ENCODE measurements at places on chromosomes 16 and 17. TPM values are rescaled to one million over a fixed set of nuclear protein-coding genes. Genes with fewer than 3 reads are reported as not detected.

Gene RPH3AL
- 0.64 TPM for total RNA-seq

Gene CA5A
- not detected for total RNA-seq

DNA sequence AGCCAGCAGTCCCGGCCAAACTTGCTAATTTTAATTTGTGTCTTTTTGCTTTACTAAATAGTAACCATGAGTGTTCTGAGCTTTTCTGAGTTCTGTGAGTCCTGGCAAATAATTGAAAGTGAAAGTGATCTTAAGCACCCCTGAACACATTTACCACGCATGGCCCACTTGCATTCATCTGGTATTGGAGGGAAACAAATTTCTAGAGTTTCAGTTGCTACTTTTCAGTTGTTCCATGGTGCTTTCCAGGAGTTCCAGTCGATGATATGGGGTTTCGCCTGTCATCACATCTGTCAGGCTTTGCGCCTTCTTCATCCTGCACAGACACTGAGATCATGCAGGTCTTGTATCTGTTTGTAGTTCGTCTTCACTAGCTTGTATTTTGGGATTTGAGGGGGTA lies 44.1 kb downstream of the CRLF3 start:
- H3K36me3 ChIP-seq: peaks cover 33% of the 10 kb centered on the region
- H3K27me3 ChIP-seq: no peaks in the 10 kb centered on the region
- peaks cover 25% of the 10 kb centered on the region for H3K4me1 ChIP-seq

Gene ITGA3
- total RNA-seq: 5.1 TPM

DNA sequence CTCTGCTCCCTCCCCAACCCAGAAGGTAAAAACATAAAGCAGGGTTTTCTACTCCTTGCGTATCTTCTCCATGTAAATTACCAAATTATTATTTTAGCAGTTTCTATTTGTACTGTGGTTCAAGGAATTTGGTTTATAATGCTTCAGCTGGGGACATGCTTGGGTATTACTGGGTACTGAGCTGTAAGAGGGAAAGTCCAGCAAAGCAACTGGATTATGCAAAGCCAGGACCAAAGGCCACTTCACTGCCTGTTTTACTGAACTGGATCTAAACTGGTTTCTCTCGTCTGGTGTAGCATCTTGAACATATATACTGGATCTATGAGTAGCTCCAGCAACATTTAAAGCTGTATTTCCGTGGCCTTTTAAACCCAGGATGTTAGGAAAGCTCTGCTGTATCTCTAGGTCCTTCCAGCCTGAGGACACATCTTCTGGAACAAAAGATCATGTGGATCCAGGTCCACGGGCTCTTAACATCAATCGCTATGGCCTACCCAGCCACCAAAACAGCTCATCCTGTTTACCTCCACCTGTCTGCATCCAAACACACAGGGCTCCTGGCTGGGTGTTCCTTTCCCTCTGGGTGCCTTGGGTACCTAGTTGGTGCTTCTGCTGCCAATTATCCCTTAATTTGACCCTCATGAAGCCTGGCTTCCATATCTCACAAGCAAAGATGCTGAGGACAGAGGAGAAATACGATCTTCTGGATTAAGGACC lies 7.2 kb downstream of the PMP22 start:
- H3K27ac ChIP-seq: no peak overlapping the region
- no peaks in the 10 kb centered on the region for H3K36me3 ChIP-seq
- DNase-seq: no peak
- peaks cover 16% of the 10 kb centered on the region for H3K4me1 ChIP-seq
- H3K27me3 ChIP-seq: peaks cover 92% of the 10 kb centered on the region
- no peak overlapping the region for H3K4me3 ChIP-seq

- peaks cover 8% of the 10 kb centered on the region for H3K36me3 ChIP-seq
- H3K27me3 ChIP-seq: peaks cover 3% of the 10 kb centered on the region
- no peak overlapping the region for H3K4me3 ChIP-seq
- H3K4me1 ChIP-seq: peaks cover 5% of the 10 kb centered on the region
Measured at GRCh38 chr16:11211977-11212797, 43.8 kb downstream of the SOCS1 start.

GRCh38 chr16:79286646-79287423 lies 313.7 kb downstream of the MAF start:
- DNase-seq: no peak
- peaks cover 66% of the 10 kb centered on the region for H3K27me3 ChIP-seq
- no peak overlapping the region for H3K27ac ChIP-seq
- H3K4me1 ChIP-seq: peaks cover 32% of the 10 kb centered on the region
- H3K4me3 ChIP-seq: no peak overlapping the region

GRCh38 chr17:20121359-20122253 lies 112.4 kb downstream of the SPECC1 start:
- H3K27ac ChIP-seq: no peak overlapping the region
- no peak overlapping the region for H3K4me3 ChIP-seq
- H3K4me1 ChIP-seq: no peaks in the 10 kb centered on the region

DNA sequence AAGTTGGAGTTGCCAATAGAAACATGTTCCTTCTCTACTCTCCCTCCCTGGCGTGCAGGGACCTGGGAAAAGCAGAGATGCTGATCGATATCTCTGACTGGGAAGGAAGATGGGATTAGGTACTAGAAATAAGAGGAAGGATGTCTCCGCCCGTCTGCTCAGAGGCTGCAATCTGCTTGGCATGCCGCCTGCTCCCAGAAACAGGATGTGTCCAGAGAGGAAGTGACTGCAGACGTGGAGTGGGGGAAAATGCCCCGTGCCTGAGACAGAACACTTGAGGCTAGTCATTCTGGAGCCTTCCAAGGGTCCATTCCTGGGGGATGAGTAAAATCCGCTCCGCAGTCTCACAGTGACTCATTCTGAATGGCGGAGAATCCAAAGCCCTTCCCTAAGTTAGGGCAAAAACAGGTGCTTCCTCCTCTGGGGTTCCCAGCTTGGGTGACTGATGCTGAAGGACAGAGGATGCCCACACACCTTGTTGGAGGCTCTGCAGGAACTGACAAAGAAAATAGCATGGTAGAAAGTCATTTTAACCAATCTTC lies 45.0 kb upstream of the SMURF2 start:
- peaks cover 33% of the 10 kb centered on the region for H3K4me1 ChIP-seq
- no peak for DNase-seq
- no peaks in the 10 kb centered on the region for H3K36me3 ChIP-seq
- no peaks in the 10 kb centered on the region for H3K27me3 ChIP-seq
- no peak overlapping the region for H3K27ac ChIP-seq
- H3K4me3 ChIP-seq: no peak overlapping the region

DNA sequence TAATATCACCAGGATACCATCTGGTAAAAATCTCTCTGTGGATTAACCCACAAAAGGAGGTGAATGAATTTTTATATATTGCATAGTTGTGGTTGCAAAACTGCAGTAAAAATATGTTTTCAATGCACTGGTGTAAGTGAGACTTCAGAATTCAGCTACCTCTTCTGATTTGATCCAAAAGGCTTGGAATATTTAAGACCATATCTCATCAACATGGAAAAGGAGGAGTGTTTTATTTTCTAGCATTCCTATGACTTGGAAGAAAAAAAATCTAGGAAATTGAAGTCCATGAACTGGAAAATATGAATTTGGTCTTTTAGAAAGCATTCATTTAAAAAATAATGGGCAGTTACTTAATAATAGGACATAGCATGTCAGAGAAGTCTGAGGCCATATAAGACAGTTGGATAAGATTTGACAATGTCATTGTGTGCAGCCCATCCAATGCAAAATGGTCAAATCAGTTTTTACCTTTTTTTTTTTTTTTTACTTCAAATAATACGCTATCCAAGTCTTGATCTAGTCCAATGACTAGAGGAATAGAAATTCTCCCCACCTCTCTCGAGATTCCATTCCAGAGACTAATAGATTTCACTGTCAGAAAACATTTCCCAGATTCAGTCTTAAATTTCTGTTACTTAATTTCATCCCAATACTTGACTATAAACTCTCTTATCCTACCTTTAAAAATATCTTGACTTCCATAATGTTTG lies 364.9 kb upstream of the PMFBP1 start:
- H3K4me3 ChIP-seq: no peak overlapping the region
- H3K4me1 ChIP-seq: no peaks in the 10 kb centered on the region
- H3K27me3 ChIP-seq: no peaks in the 10 kb centered on the region
- DNase-seq: no peak
- no peak overlapping the region for H3K27ac ChIP-seq

GRCh38 chr17:10771148-10771547 lies 32.8 kb downstream of the TMEM238L start:
- no peak for DNase-seq
- H3K36me3 ChIP-seq: peaks cover 14% of the 10 kb centered on the region
- no peaks in the 10 kb centered on the region for H3K4me1 ChIP-seq
- H3K27ac ChIP-seq: no peak overlapping the region
- no peaks in the 10 kb centered on the region for H3K27me3 ChIP-seq
- no peak overlapping the region for H3K4me3 ChIP-seq

- H3K4me3 ChIP-seq: no peak overlapping the region
- H3K27me3 ChIP-seq: no peaks in the 10 kb centered on the region
- no peak overlapping the region for H3K27ac ChIP-seq
Measured at GRCh38 chr17:63961355-63962212, 11.1 kb downstream of the SCN4A start.

DNA sequence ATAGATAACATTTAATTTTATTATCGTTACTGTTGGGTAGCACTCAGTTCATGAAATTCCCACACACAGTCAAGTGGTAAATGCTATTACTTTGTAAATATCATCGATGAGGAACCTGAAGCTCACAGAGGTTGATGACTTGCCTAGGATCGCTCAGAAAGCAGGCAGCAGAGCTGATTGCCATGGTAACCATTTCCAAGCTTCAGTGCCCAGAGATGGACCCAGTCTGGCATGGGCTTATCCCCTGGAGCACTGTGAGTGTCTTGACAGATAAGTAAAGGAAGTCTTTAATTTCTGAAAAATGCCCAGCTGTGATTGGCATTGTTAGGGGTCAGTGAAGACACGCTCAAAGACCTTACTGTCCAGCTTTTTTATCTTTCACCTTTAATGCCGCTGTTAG lies 95.0 kb downstream of the PRKCB start:
- H3K36me3 ChIP-seq: peaks cover 31% of the 10 kb centered on the region
- no peak overlapping the region for H3K4me3 ChIP-seq
- no peaks in the 10 kb centered on the region for H3K27me3 ChIP-seq
- H3K27ac ChIP-seq: no peak overlapping the region
- H3K4me1 ChIP-seq: peaks cover 29% of the 10 kb centered on the region

DNA sequence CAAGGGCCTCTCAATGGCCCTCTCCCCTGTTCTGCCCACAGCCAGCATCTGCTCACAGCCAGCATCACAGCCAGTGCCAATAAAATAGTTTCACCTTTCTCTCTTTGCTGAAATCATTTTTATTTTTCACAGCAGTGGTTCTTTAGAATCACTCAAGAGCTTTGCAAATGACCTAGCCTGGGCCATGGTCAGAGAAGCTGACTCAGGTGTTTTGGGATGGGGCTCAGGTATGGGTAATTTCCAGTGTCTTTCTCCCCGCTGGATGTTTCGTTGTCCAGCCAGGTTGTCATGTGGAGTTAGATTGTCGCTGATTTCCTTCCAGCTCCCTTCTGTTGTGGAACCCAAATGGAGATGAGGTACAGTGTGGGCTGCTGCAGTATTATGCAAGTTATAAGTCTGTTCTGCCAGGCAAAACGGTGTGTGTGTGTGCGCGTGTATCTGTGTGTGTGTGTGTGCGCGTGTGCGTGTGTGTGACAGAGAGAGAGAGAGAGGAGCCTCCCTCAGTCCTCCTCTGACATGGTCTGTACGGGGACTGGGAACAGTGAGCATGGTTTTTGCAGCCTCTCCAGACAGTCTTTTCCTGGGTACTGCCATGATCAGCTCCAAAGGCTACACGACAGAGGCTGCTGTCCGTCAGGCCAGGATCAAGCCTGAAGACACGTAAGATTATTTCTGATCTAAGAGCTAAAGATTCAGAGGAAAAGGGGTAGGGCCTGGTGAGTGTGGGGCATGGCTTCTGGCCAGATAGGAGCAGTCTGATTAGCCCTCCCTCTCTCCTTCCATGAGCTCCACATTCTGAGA lies 1.4 kb upstream of the PMP22 start:
- H3K4me3 ChIP-seq: no peak overlapping the region
- peaks cover 69% of the 10 kb centered on the region for H3K27me3 ChIP-seq
- DNase-seq: no peak

Gene RAPGEFL1
- total RNA-seq: 5.1 TPM

GRCh38 chr16:18841833-18842525 lies 40.6 kb upstream of the ARL6IP1 start:
- H3K4me3 ChIP-seq: no peak overlapping the region
- peaks cover 10% of the 10 kb centered on the region for H3K4me1 ChIP-seq
- H3K27me3 ChIP-seq: no peaks in the 10 kb centered on the region
- no peak for DNase-seq

Gene ALDH3A2
- total RNA-seq: 26.0 TPM

GRCh38 chr16:50444526-50444925 lies 75.7 kb upstream of the BRD7 start:
- no peak overlapping the region for H3K27ac ChIP-seq
- H3K4me3 ChIP-seq: no peak overlapping the region
- H3K27me3 ChIP-seq: no peaks in the 10 kb centered on the region
- peaks cover 1% of the 10 kb centered on the region for H3K36me3 ChIP-seq
- no peak for DNase-seq
- peaks cover 3% of the 10 kb centered on the region for H3K4me1 ChIP-seq

DNA sequence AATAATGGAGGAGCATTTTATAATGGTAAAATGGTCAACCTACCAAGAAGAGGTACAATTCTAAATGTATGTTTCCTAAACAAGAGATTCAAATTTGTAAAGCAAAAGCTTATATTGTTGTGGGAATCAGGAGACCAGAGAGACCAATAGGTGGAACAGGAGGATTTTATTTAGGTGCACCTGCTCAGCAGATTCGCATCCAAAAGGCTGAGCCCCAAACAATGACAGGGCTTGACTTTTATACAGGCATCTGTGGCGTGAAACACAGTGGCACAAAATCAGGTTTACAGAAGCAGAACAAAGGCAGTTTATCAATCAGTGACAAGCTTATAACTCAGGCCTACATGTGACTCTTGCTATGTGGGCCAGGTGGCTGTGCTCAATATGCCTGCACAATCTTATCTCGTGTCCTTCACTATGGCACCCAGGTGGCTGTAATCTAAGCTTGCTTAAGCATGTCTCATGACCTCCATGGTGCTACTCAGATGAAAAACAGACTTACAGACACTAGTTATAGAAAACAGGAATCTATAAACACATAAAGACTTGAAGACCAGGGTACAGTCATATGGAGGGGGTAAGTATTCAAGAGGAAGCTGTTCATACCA lies 780.2 kb upstream of the CA10 start:
- H3K27ac ChIP-seq: no peak overlapping the region
- no peaks in the 10 kb centered on the region for H3K4me1 ChIP-seq
- H3K27me3 ChIP-seq: no peaks in the 10 kb centered on the region
- no peak overlapping the region for H3K4me3 ChIP-seq

Gene NATD1
- 1.1 TPM for total RNA-seq

GRCh38 chr17:15404106-15405057 lies 63.0 kb upstream of the TEKT3 start:
- H3K27me3 ChIP-seq: no peaks in the 10 kb centered on the region
- H3K4me1 ChIP-seq: no peaks in the 10 kb centered on the region
- no peak overlapping the region for H3K4me3 ChIP-seq
- H3K27ac ChIP-seq: no peak overlapping the region

- H3K27me3 ChIP-seq: no peaks in the 10 kb centered on the region
- H3K4me1 ChIP-seq: peaks cover 23% of the 10 kb centered on the region
- DNase-seq: no peak
Measured at GRCh38 chr16:56684256-56684925, 2.1 kb downstream of the MT1X start.

GRCh38 chr16:84138824-84139627 lies 6.0 kb downstream of the HSDL1 start:
- peak overlapping the region; percentile 84 for H3K27ac ChIP-seq
- DNase-seq: peak; percentile 58
- H3K4me1 ChIP-seq: peaks cover 65% of the 10 kb centered on the region
- peaks cover 7% of the 10 kb centered on the region for H3K36me3 ChIP-seq

- H3K4me3 ChIP-seq: no peak overlapping the region
- peaks cover 19% of the 10 kb centered on the region for H3K27me3 ChIP-seq
- peaks cover 1% of the 10 kb centered on the region for H3K36me3 ChIP-seq
Measured at GRCh38 chr16:90043526-90043925, 24.3 kb upstream of the DBNDD1 start.
